Testis (tissue), 5 donors: ENCODE measurements at places on chromosomes 7 and 10.

DNA sequence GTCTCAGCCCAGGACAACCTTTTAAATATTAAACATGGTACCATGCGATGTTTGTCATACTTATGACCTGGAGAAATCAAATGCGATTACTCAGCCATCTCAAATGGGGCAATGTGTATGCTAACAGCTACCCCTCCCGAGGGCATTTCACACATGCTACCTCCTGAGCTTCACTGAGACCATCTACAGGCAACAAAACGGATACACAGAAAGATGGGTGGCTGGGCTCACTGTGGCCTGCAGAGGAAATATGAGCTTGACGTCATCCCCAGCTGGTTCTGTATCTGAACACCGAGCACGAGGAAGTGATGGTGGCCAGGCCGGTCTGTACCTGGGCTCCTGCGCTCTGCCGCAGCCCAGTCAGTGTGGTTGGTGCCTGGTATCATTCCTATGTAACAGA is 374.3 kb downstream of the RPS24 start:
- no peak for DNase-seq

DNA sequence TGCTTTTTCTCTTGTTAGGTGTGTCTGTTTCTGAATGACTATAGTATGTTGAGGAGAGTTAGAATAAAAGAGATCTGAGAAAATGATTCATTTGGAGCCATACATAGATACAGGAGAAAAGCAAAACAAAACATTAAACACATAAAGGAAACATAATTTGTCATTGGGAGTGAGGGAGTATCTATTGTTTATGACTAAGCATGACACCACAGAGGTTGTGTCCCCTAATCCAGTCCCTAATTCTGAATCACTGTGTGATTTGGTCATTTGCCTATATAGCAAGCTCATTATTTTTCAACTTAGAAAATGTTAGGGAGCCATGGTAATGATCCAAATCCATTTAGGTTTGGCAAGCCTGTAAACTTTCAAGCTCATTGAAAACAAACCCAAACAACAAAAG is 132.3 kb upstream of the BMPER start:
- no peak for DNase-seq

GRCh38 chr7:92934096-92934495 is 97.7 kb upstream of the CDK6 start:
- no peak for DNase-seq

DNA sequence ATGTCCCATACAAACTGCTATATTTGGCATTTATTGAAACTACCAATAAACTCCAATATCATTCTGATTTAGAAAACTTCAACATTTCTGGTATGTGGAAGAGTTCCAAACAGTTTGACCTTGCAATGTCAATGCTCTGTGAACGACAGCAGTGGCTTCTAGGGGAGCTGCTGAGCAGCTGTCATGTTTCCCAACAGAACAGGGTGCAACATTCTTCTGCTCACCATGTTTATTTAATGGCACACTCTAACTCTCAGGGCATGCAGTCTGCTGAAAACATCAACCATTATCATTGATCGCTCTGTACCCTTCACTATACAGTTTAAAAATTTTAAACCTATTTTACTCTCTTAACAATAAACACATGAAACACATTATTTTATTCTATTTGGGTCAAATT is 25.9 kb downstream of the LMOD2 start:
- no peak for DNase-seq
